ENCODE measurements at places on chromosomes 4 and X.

DNA sequence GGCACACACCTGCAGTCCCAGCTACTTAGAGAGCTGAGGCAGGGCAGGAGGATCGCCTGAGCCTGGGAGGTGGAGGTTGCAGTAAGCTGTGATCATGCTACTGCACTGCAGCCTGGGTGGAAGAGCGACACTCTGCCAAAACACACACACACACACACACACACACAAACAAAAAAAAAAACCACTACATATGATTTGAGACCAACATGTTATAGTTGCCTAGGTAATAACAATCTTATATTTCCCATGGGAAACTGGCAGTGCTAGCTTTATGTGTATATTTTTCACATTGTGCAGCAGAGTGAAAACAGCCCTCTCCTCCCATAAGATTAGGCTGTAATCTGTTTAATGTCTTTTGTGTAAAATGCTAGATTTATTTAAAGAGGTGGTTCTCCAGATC, 3.1 kb upstream of the FAM241A start:
- no peak for DNase-seq

DNA sequence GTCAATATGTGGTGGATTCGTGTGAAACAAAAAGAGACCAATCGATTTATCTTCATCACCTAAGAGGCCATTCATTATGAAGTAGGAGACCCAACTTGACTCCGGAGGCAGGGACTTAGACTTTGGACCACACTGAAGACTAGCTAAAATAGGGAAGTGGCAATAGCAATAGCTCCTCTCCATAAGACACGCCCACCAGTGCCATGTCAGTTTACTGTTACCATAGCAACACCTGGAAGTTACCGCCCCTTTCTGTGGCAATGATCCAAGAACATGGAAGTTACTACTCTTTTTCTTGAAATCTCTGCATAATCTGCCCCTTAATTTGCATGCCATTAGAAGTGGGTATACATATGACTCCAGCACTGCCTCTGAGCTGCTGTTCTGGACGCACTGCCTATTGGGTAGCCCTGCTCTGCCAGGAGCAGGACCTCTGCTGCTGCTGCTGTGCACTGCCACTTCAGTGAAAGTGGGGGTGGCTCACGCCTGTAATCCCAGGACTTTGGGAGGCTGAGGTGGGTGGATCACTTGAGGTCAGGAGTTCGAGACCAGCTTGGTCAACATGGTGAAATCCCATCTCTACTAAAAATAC, 163.2 kb downstream of the PRKX start:
- no peak for DNase-seq

DNA sequence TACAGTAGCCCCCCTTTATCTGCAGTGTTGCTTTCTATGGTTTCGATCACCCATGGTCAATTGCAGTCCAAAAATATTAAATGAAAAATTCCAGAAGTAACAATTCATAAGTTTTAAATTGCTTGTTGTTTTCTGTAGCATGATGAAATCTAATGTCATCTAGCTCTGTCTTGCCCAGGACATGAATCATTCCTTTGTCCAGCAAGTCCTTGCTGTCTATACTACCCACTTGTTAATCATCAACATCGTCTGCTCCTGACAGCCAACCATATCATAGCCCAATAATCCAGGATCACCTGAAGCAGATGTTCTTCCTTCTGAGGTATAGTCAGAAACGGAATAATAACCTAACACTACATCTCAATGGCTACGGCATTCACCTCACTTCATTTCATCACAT, 79.8 kb downstream of the ADAMTS3 start:
- DNase-seq = no peak

DNA sequence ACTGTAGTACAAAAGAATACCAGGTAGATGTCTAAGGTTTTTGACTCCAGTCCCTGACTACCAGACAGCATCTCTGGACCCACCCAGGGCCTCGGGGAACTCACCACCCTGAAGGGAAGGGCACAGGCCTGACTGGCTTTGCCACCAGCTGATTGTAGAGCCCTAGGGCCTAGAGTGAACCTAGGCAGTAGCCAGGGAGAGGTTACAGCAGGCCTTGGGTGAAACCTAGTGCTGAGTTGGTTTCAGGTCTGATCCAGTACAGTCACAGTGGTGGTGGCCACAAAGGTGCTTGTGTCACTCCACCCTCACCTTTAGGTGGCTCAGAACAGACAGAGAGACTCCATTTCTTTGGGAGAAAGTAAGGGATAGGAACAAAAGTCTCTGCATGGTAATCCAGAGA, 244.8 kb downstream of the KLHL13 start:
- no peak for DNase-seq

GRCh38 chr4:109294006-109294405, 8.5 kb downstream of the COL25A1 start:
- DNase-seq = no peak

- DNase-seq = no peak
Measured at GRCh38 chr4:18813055-18813454, 791.5 kb upstream of the LCORL start.

- no peak for DNase-seq
Measured at GRCh38 chr4:48604527-48604926, 114.5 kb downstream of the ZAR1 start.

DNA sequence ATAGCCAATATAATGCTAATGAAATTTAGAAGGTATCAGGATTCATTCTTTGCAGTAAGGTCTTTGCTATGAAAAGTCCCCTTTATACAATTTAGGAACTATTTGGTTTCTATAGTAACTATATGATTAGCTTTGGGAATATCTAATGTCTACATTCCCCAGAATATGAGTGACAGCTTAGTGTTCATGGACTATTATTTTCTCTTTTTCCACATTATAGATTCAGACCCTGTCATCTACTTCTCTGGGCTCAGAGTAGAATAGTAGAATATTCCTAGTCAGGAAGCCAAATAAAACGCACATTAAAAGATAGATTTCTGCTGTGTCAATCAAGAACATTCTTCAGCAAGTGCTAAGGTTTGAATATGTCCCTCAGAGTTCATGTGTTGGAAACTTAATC, 26.1 kb upstream of the SULT1B1 start:
- no peak for DNase-seq

- DNase-seq = no peak
Measured at GRCh38 chr4:93480452-93480851, 348.1 kb upstream of the ATOH1 start.
